ENCODE measurements at places on chromosomes 12 and 14. TPM values are rescaled to one million over a fixed set of nuclear protein-coding genes. Genes with fewer than 3 reads are reported as not detected.

The IL31 gene
- not detected for total RNA-seq

DNA sequence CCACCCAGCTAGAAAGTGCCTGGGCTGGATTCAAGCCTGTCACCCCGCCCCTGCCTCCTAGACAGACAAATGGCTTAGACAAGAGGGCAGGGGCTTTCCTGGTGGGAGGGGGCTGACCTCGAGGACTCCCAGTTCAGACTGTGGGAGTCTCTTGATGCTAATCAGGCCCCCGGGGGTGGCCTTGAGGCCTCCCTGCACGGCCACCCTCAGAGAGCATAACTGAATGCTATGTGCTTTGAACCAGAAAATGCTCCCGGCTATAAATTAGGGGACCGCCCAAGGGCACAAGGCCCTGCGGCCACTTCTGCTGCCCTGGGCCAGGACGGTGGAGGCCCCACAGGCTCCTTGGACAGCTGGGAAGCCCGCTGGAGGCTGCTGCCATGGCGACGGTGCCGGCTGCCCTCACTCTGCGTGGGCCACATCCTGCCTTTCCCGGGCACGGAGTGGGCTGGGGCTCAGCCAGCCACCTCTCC lies 111.0 kb upstream of the NCOR2 start:
- no peak for DNase-seq

The SERPINA10 gene
- total RNA-seq = not detected

- DNase-seq = no peak
Observed at GRCh38 chr12:94498698-94499097, 39.0 kb upstream of the CEP83 start.

DNA sequence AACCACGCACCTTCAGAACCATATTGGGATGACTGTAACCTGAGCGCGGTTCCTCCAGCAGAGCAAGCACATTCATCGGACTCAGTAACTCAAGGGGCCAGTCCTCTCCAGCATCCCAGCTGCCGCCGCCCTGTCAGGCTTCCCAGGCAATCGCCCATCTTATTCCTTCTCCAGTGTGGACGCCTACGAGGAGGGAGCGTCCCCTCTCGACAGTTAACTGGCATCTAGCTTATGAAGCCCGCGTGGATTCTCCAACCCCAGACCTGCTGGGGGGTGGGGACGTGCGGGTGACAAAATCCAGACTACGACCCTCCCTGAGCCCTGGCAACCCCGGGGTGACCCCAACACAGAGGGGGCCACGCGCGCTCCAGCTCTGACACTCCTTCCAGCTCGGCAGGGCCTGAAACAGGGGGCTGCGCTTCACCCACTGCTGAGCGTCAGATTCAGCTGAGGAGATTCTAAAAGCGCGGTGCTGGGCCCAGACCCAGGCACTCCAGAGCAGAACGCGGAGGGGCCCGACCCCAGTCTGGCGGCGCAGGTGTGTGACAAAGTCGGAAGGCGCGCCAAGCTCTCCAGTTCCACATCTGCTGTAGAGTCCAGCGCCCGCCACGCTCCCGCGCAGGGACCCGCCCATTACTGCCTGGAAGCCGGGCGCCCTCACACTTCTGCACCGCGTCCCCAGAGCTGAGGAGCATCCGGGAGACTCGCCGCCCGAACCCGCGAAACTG lies 43.9 kb upstream of the ESR2 start:
- no peak for DNase-seq

- DNase-seq = peak; percentile 50
Observed at GRCh38 chr12:47729233-47729632, 3.9 kb upstream of the ENDOU start.

DNA sequence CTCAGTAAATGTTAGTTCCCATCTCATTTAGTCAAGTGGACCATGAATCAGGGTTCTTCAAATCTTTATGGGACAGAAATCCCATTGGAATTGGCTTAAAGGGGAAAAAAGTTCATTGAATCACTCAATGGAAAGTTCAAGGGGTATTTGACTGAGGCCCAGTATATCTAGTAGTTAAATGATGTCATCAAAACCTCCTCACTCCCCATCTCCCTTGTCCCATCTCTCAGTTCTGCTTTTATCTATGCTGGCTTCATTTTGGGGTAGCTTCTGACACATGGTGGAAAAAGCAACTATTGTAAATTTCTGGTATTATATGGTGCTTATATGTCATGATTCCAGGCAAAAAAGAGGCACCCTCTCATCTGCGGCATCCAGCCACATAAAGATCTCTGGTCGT lies 51.9 kb downstream of the DAAM1 start:
- no peak for DNase-seq

DNA sequence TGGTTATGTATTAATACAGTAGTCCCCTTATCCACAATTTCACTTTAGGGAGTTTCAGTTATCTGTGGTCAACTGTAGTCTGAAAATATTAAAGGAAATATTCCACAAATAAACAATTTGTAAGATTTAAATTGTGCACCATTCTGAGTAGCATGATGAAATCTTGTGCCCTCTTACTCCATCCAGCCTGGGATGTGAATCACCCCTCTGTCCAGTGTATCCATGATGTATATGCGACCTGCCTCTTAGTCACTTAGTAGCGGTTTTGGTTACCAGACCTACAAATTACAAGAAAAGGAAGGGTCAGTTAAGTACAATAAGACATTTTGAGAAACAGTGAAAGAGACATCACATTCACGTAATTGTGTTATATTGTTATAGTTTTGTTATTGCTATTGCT lies 39.9 kb upstream of the MDGA2 start:
- DNase-seq = no peak

The LUM gene
- total RNA-seq = 130 TPM

GRCh38 chr12:24848941-24849477 lies 99.9 kb downstream of the BCAT1 start:
- no peak for DNase-seq
